Hepatic stellate cell (primary cell): ENCODE measurements at places on chromosomes 1 and 21.

DNA sequence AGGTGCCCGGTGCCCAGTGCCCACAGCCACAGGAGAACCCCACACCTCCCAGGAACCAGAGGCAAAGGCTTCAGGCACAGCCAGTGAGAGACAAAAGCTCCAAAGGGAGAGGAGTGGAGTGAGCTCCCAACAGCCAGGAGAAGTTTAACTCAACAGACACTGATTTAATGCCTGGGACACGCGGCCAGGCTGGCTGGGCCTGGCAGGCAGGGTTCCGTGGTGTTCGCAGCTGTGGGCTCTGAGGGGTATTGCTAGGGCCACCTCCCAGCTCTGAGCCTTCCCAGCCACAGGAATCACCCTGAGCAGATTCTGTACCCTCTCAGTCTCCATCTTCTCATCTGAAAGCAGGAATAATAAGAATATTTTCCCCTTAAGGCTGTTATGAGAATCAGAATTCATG, 222.5 kb downstream of the NPHP4 start:
- no peak for DNase-seq

DNA sequence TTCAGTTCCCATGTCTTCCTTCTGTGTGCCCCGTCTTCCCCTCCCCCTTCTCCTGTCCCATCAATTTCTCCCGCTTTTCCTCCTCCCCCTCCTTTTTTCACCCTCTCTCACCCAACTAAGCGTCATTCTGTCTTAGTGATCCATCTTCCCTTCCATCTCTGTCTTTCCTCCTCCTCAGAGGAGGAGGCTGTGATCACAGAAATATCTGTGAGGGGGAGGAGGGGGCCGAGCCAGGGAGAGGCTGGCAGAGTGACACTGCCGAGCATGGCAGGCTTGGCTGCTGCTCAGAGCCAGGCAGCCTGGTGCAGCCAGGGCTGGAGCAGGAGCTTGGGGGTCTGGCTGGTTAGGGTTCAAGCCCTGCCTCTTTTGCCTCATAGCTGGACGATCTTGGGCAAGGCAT, 7.6 kb downstream of the HTR6 start:
- no peak for DNase-seq

DNA sequence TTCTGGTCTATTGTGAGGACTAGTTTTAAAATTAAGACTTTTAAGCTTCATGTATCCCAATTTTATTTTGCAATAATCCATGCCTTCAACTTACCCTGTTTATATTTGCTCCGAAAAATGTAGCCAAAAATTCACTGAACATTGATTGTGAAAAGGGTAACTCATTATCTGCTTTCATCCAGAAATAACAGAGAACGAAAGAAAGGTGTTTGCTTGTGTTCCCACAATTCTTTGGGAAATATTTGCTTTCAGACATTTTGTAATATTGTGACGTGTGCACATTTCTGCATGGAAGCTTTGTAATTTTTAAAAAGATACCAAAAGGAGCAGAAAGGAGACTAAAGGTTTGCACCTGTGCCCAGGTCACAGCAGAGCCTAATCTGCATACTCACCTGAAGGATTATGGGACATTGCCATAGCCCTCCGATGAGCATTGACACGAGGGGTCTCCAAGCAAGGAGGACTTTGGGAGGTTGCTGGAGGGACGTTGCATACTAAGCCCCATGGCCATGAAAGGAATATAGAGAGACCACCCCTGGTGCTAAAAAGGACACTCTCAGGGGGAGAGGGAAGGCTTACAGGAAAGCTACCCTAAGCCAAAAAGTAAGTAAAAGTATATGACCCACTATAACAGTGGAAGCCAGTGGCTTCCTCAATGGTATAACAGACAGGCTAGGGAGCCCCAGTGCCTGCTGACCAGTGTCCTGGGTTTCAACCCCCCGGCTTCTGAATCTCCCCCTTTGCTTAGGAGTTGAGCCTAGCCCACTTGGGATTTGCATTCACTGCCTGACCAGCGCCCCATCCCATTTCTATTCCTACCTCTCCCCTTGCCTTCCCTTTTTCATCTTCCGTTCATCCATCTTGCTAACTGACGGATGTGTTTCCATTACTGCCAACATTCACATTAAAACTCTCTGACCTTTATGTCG, 148.6 kb upstream of the ZC3H12A start:
- DNase-seq, result no peak

DNA sequence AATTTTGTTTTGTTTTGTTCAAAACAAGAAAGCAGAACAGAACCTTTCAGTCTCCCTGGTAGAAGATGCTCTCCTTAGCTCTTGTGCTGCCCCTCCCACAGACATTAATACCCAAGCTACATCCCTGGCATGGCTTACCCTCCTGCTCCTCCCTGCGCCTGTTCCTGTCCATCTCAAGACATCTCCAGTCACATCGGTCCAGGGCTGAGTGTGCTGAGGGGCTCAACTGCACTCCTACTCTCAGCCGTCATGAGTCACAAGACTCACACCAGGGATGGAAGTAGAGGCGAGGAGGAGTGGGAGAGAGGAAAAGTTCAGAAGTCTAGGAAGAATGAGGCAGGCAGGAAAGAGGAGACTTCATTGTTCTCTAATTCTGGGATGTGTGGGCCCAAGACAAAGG, 9.2 kb upstream of the TACSTD2 start:
- no peak for DNase-seq

GRCh38 chr21:33815143-33815707, 100.4 kb downstream of the ATP5PO start:
- no peak for DNase-seq

GRCh38 chr1:208051651-208052050, 140.7 kb upstream of the CD34 start:
- no peak for DNase-seq
